HCT116 (cell line): ENCODE measurements at places on chromosomes 2 and 18.

GRCh38 chr18:75473316-75473715, 45.8 kb upstream of the SMIM21 start:
- H3K4me3 ChIP-seq, result no peak overlapping the region
- H3K27me3 ChIP-seq, result no peaks in the 10 kb centered on the region
- no peaks in the 10 kb centered on the region for H3K36me3 ChIP-seq
- no peak overlapping the region for H3K27ac ChIP-seq
- DNase-seq, result no peak

DNA sequence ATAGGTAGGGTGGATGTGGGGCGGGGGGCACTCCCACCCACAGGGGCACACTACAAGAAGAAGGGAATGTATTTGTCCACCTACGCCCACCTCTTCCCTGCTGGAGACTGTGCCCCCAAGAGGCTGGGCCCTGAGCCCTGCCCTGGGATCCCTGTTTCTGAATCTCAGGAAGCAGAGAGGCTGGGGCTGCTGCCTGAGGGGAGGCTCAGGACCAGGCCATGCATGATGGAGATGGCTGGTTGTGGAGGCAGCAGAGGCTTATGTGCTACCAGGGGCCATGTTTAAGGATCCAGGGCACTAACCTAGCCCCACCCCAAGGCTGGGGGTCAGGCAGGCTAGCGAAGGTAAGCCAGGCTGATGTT, 81.1 kb upstream of the OTOF start:
- H3K36me3 ChIP-seq, result no peaks in the 10 kb centered on the region
- no peaks in the 10 kb centered on the region for H3K27me3 ChIP-seq
- H3K4me3 ChIP-seq, result no peak overlapping the region
- H3K4me1 ChIP-seq, result peaks cover 27% of the 10 kb centered on the region
- no peak for DNase-seq

GRCh38 chr2:100745604-100746003, 74.3 kb upstream of the NPAS2 start:
- no peak overlapping the region for H3K27ac ChIP-seq
- H3K27me3 ChIP-seq, result no peaks in the 10 kb centered on the region
- no peaks in the 10 kb centered on the region for H3K4me1 ChIP-seq
- DNase-seq, result no peak
- H3K36me3 ChIP-seq, result no peaks in the 10 kb centered on the region

DNA sequence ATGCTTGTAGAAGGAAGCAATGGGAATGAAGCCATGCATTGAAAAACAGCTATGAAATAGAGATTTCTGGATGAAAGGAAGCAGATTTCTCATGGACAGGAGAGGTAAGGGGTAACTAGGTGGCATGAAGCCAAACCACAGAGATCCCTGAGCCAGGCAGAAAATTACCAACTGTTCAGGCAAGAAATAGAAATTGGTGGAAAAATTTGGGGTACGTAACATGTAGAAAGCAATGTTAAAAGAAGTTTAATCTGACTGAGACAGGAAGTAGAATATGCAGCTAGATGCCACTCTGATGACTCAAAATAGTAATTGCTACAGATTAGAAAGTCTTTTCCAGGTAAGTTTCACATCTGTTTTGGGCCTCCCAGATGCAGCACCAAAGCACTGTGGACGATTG, 928.5 kb upstream of the CELF4 start:
- H3K27me3 ChIP-seq, result no peaks in the 10 kb centered on the region
- H3K27ac ChIP-seq, result no peak overlapping the region
- H3K36me3 ChIP-seq, result no peaks in the 10 kb centered on the region
- H3K4me3 ChIP-seq, result no peak overlapping the region
- DNase-seq, result no peak

DNA sequence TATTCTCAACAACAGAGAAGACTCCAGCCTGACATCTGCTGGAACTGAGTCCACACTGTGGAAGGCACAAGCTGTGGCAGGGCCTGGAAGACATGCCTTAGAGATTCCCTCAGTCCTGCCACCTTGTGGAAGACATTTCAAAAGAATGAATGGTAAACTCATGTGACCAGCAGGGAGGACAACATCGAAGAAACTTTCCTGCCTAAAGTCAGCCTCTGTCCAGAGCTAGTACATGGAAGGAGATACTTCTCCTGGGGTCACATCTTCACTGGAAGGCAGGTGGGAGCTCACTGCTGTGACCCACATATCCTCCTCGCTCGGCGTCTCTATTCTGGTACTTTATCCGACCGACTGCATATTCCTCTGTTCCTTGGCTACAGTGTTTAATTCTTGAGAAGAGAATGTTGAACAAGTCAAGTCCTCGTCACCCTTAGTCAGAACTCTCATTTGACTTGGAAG, 59.5 kb downstream of the PUM2 start:
- H3K27ac ChIP-seq, result peak overlapping the region; percentile 48; the same call in 1 of the 2 replicates
- H3K4me1 ChIP-seq, result peaks cover 43% of the 10 kb centered on the region
- H3K36me3 ChIP-seq, result peaks cover 8% of the 10 kb centered on the region; the same call in 1 of the 2 replicates
- peak; percentile 75 for DNase-seq

DNA sequence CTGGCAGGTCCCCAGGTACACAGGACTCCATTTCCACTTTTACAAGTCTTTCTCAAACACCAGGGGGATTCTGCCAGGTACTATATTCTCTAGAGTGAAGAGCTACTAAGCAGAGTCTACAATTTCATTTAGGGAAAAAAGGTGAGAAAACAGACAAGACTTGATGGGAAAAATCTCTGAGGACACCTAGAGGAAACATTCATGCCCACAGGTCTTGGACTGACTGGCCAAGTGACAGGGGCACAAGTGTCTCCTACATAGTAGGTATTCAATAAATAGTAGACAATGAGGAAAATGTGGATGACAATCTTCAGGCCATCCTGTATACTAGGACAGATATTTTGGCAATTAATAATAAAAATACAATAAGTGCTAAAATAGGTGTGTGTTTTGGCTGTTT, 228.6 kb downstream of the CLIP4 start:
- H3K4me3 ChIP-seq, result no peak overlapping the region
- DNase-seq, result no peak
- peaks cover 78% of the 10 kb centered on the region for H3K27me3 ChIP-seq
- no peaks in the 10 kb centered on the region for H3K36me3 ChIP-seq
- no peak overlapping the region for H3K27ac ChIP-seq
- H3K4me1 ChIP-seq, result no peaks in the 10 kb centered on the region

GRCh38 chr2:39851651-39852110, 72.6 kb upstream of the THUMPD2 start:
- no peaks in the 10 kb centered on the region for H3K36me3 ChIP-seq
- no peaks in the 10 kb centered on the region for H3K4me1 ChIP-seq
- no peaks in the 10 kb centered on the region for H3K27me3 ChIP-seq

DNA sequence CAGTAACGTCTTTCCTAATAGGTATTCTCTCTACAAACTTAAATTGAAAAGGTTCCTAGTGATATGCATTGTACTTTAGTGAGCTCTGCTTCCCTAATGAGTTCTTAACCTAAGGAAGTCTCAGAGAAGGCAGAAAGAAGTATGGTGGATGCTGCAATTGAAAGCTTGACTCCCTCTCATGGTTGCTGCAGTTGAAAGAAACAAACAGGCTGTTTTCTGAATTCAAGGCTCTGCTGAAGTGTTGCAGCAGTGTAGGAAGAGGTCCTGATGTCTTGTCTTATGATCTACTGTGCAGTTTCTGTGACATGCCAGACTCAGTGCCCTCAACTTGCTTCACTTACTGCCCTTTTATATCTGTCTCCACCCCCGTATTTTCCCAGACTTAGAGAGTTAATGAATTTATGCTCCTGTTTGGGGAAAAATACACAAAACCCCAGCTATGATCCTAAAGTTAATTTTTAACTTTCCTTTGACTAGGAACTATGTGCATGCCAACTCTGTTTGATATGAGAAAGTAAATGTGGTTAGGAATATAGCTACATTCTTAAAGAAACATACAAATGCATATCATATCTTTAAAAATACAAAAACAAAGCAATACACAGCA, 655.3 kb upstream of the FAM98A start:
- H3K4me1 ChIP-seq, result no peaks in the 10 kb centered on the region
- no peaks in the 10 kb centered on the region for H3K27me3 ChIP-seq
- H3K4me3 ChIP-seq, result no peak overlapping the region
- no peaks in the 10 kb centered on the region for H3K36me3 ChIP-seq
- no peak overlapping the region for H3K27ac ChIP-seq

- H3K4me3 ChIP-seq, result no peak overlapping the region
- no peaks in the 10 kb centered on the region for H3K36me3 ChIP-seq
- DNase-seq, result no peak
- no peak overlapping the region for H3K27ac ChIP-seq
- no peaks in the 10 kb centered on the region for H3K27me3 ChIP-seq
Observed at GRCh38 chr18:62085756-62086155, 101.1 kb downstream of the PIGN start.

- no peaks in the 10 kb centered on the region for H3K27me3 ChIP-seq
- H3K27ac ChIP-seq, result no peak within 1 kb of the TSS
- H3K4me3 ChIP-seq, result no peak within 1 kb of the TSS
- no peak for DNase-seq
- H3K4me1 ChIP-seq, result no peaks in the 10 kb centered on the region
- H3K36me3 ChIP-seq, result no peaks in the 10 kb centered on the region
Observed at GRCh38 chr2:70835643-70836042, at the start of gene CD207. Gene CD207 (minus strand): TSS chr2:70835816. CDS start chr2:70835776, 40 bp downstream.
